ENCODE measurements at places on chromosomes 1 and 21.

DNA sequence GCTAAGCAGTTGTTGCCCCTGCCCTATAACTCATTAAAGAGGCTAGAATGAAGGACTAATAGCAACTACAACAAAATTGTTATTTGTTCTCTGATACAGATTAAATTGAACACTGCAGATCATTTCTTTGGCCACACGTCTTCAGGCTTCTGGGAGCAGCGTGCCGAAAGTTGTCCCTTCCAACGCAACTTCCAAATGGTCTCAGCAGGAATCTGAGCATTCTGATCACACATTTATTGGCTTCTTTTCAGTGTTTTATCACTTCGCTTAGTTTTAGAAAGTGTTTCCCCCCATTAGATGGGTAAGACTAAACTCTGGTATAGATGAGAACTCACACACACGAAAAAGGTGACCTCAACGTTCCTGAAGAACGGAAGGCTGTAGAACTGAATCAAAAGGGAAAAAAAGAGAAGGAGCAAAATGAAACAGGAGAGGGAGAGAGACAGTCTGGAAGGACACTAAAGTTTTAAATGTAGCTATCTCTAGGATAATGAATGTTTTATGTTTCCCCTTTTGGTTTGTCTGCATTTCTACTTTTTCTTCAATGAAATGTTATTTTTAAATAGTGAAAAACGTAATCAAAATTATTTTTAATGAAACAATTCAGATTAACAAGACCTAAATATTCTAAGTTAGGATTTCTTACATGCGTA, 336.5 kb downstream of the RRAGC start:
- no peak for DNase-seq

DNA sequence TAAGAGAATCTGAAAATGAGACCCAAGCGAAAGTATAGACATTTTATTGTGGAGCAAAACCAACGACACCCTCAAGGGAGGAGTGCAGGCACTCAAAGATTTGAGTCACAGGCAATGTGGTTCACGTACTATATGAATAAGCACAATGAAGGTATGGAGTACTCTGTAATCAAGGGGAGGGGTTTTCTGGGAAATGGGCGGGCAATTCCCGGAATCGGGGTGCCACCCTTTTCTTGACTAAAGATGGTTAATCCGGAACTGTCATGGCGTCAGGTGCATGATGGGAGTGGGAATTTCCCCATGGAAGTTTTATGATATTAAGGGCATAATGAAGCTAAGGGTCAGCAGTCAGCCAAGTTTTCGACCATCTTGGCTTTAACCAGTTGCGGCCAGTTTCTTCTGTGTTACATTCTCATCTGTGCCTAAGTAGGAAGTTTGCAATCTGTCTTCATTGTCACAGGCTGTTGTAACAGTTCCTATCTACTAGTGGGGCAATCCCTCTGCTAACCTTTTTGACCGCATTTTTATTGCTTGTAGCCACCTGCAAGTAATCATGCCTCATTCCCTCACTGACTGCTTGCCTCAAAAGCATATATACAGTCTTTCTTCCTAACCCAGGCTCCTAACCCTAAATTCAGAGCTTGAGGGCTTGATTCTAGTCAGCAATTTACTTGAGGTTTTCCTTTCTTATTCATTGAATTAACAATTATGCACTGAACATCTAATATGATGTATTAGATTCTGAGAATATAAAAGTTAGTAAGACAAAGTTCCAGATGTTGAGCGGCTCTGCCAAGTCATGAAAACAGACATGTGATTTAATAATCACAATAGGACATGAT, 775 bp upstream of the AIM2 start:
- no peak for DNase-seq

GRCh38 chr1:110152133-110152785, 2.0 kb downstream of the SLC6A17 start:
- no peak for DNase-seq

DNA sequence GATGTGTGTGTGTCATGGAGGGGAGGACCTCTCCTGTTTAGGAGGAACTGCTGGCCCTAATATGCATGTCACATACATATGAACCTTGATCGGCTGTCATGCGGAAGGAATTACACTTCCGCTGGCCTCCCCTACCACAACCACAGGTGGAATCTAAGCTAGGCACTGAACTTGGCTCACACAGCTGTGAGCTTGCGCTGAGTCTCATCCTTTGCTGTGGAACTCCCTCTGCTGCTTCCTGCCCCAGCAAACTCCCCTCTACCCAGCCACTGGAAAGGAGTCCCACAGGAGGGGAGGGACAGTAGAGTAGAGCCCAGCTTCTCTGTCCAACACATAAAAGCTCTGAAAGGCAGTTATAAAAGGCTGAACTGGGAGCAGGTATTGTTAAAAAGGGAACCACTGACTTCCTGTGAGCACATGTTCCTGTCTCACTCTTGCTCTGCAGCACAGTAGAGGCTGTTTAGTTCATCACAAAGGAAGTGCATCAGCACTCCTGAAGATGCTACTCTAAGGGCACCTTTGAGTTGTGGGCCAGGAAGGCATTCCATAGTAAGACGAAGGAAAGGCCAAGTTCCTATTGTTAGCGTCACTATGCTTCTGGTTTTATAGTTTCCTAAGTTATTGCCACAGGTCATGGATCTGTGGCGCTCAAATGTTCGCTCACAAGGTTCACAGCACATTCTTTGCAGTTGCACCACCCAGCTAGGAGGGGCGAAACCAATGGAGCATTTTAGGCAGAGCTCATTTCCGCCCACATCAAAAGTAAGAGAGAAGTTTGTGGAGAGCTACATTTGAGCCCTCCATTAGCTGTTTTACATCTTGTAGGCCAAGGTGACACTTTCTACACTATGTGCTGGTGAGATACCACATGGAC, 17.7 kb upstream of the PTPRC start:
- no peak for DNase-seq

- no peak for DNase-seq
Observed at GRCh38 chr1:61247881-61248752, 165.8 kb downstream of the NFIA start.

GRCh38 chr1:169143984-169144383, 37.5 kb downstream of the ATP1B1 start:
- DNase-seq: no peak

GRCh38 chr1:84996846-84997666, at the start of gene MCOLN2:
Gene MCOLN2 (minus strand): TSS chr1:84997113. CDS start chr1:84996872, 241 bp downstream.
- DNase-seq: peak; percentile 55

GRCh38 chr1:99850459-99851291, 514 bp downstream of the AGL start:
- no peak for DNase-seq

DNA sequence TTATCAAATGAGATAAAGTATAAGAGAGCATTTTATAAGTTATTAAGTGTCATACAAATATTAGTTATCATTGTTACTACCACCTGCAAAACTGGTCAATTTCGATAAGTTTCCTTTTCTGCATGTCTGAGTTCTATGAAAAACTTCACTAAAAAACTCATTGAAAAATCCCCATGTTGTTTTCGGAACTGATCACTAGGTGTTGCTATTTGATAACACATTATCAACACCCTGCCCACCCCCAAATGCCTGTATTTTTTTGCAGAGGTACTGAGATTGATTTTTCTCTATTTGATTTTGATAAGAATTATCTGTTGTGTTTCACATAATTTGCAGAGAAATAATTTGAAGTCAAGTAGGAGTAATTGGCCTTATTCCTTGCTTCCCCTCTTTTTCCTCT, 22.1 kb upstream of the DISP1 start:
- peak; percentile 67 for DNase-seq

DNA sequence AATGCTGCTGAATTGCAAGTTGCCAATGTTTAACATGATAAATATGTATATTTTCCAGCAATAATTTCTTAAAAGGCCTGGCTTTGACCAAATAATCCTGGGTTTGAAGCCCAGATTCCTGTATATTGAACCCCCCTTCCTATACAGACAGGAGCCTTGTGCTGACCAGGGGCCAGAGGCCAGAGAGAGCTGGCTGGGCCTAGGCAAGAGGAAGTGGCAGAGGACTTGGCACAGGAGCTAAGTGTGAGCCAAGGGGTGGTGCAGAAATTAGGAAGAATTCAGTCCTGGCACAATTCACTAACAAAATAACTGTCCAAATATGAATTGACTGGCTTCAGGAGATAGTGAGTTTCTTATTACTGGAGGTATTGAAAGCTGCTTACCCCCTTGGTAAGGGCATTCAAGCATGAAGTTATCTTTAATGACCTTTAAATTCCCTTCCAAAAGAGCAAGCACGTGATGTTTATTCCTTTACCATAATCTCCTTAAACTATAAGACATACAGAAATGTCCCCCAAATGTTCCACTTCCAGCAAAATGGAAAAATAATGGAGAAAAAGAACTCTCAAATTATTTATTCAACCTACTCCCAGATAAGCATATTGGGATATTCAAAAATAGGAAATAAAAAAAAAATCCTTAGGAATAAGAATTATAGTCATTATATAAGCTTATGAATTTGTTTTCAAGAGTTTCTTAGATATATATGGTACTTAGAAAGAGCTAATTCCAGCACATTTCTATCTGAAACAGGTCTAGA, 26.6 kb downstream of the NIBAN1 start:
- no peak for DNase-seq

DNA sequence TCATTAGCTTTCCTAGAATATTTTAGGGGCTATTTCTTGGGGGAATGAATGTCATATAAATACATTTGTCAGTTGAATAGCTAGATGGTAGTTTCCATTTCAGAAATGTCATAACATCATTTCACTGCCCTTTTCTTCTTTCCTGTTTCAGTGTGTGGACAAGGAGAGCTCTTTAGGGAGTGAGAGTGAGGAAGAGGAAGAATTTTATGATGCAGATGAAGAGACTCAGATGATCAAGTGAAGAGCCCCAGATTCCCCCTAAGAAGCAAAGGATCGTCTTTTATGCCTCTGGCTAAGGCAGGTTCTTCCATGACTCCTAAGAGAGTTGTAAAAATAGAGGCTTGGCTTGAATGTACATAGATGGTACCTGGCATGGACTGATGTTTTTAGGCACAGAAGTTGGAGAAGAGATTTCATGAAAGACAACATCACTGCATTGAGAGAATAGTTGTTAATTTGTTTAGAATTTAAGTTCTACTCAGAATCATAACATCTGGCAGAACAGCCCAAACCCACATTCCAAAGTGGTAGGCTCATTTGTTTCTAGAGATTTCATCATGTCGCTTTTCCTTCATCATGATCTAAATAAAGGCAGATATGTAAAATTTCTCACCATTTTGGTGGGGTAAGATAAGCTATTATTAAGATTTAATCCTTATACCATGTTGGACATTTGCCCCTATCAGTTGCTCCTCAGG, 44.2 kb upstream of the MAB21L3 start:
- DNase-seq: no peak

DNA sequence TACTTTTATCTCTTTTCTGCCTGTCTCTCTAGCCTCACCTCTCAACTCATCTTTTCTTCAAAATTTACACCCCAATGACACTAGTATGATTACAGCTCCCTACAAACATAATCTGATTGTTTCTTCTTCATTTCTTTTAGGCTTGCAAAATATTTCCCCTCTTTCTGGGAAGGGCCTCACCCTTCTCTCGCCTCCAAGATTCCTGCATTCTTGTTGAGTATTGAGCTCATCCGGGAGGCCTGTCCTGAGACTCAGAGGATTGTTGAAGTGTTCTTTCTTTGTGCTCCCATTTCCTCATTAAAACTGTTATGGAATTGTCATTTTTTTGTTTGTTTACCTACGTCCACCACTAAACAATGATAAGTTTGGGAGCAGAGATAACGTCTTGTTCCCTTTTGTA, 99.1 kb upstream of the CHRM3 start:
- no peak for DNase-seq

DNA sequence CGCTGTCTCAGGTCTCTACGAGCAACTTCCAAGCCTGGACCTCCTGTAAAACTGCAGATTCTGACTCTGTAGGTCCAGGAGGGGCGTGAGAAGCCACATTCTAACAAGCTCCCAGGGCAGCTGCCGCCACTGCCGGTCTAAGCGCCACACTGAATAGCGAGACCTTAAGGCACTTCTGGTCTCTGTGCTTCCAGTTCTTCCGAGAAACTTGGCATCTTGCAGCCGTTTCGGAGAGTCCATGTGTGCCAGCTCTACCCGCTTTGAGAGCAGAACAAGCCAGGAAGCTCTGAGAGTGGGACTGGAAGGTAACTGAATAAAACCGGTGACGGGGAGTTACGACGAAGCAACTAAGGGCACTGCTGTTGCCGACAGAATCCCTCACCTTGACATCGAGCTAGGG, 12.5 kb downstream of the AGT start:
- no peak for DNase-seq

DNA sequence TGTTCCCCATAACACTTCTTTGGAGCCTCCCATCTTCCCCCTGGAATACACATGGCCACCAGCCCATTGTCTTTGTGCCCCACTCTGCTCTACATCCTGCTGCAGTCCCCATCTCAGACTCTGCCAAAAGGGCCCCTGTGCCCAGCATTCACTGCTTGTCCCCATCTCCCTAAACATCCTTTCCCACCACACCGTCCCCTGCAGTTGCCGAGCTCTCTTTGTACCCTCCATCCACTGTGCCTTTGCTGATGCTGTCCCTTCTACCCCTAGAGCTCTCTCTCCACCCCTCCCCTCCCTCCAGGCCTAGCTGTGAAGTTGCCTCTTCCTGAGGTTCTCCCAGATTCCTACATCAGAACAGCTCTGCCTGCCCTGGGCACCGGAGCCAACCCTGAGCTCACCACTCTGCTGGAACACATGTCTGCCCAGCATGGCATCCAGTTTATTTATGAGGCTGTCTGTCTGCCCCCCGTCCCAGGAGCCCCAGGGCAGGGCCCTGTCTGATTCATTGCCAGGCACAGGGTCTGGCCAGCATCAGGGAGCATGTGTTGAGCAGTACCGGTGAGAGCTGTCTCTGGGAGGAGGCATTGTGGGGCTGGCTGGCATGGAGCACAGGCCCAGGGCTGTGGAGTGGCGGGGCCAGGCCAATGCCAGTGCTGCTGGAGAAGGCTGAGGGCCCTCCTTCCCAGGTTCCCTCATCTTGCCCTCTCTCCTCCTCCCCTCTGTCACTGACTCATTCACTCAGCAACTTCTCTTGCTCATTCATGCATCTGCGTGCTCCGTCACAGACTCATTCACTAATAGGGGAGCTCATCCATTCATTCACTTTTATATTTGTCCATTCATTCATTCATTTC, 28.8 kb downstream of the EDN2 start:
- DNase-seq: no peak

- DNase-seq: no peak
Observed at GRCh38 chr1:186283374-186283773, 91.7 kb downstream of the TPR start.

GRCh38 chr1:212718499-212718898, 18.9 kb upstream of the BATF3 start:
- peak; percentile 67 for DNase-seq

DNA sequence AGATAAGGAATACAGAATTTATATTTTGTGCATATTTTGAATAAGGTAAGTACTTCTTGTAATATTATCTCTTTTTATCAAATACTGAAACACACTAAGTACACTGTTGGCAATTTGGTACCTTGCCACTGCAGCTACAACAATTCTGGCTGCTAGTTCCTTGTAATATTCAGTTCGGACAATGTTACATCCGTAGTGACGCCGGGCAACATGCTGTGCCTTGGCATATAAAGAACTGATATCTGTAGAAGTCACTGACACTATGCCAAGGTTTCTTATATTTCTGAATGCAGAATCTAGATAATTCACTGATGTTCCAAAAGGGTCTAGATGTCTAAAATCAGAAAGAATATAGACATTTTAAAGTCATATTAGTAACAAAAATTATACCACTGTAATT, 17.5 kb downstream of the TRMT1L start:
- no peak for DNase-seq

GRCh38 chr1:42449256-42449655, 6.6 kb downstream of the ZMYND12 start:
- peak; percentile 8 for DNase-seq

Measured in lung (tissue), 17 donors.